NCI-H2227 treated with DMSO at 0.1 percent for 48 hours (cell line): ENCODE measurements at places on chromosomes 13 and 19.

- no peak for DNase-seq
These were observed 448.4 kb upstream of the SLC10A2 start for GRCh38 chr13:103514619-103515018.

- peak; percentile 6 for DNase-seq
These were observed 5.1 kb upstream of the DCUN1D2 start for GRCh38 chr13:113495494-113496210.

- no peak for DNase-seq
These were observed 8.6 kb downstream of the ZBTB7A start for GRCh38 chr19:4057931-4058692.

DNA sequence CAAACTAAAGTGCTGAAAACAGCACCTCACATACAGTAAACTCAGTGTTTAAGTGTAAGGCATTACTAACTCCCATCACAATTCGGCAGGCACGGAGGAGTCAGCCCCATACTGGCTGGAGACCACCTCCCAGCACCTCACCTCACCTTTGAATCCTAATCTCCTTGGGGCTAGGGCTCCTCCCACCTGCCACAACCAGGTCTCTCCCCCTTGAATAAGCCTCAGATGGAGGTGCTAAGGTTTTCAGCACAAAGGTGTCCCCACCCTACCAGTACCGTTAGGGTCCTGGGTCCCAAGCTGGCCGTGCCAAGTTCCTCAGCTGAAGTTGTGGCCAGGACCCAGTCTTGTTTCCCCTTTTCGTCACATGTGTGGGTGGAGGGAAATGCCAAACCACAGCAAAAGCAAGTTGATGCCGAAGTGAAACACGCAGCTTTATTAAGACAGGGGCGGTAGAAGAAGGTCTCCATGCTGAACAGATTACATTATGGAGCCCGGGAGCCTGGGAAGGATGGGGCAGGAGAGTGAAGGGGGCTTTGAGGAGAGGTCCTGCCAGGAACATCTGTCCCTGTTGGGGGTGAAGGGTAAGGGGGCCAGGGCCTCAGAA, at the start of gene IGFLR1:
IGFLR1 (minus strand) TSS at position 332 of the 604 bp plus-strand sequence. CDS start 1,272 bp downstream, outside the sequence.
- no peak for DNase-seq

- no peak for DNase-seq
These were observed 26.3 kb downstream of the ERCC5 start for GRCh38 chr13:102872131-102872530.

DNA sequence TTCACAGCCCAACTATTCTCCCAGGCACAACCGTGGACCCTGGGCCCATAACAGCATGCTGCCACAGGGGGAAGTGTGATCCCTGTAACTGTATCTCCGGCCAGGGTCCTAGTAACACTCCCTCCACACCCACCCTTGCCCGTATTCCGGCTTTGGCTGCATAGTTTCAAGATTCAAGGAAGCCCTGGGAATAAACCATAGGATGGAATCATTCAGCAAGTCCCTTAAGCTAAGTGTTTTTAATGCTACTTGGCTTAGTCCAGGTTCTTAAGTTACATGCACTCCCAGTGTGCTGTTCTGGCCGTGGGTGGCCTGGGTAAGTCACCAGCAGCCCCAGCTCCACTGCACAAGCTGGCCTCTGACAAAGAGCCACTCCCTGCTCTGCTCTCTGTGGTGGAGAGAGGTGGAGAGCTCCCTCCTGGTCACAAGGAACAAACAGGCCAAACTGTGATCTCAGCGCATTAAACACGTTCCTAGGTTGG, 532.4 kb upstream of the SGCG start:
- DNase-seq, result no peak

DNA sequence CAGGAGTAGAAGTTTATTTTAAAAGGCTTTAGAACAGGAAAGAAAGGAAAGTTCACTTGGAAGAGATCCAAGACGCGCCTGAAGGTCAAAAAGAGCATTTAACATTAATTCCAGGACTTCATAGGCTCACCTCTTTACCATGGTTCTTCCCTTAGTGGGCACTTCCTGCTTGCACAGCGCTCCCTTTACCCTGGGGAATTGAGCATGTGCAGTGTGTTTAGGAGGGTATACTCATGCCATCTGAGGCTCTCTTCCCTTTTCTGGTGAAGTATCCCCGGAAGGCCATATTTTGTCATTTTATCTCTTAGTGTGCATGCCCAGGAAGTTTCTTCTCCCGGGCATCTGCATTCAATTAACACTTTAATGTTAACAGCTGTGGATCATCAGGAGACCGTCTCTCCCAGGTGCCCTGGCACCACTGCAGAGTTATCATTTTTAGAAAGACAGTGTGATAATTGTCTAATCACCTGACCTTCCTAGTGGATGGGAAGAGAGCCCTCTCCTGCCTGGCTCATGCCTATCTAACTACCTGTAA, 66.1 kb upstream of the ABCC4 start:
- no peak for DNase-seq

DNA sequence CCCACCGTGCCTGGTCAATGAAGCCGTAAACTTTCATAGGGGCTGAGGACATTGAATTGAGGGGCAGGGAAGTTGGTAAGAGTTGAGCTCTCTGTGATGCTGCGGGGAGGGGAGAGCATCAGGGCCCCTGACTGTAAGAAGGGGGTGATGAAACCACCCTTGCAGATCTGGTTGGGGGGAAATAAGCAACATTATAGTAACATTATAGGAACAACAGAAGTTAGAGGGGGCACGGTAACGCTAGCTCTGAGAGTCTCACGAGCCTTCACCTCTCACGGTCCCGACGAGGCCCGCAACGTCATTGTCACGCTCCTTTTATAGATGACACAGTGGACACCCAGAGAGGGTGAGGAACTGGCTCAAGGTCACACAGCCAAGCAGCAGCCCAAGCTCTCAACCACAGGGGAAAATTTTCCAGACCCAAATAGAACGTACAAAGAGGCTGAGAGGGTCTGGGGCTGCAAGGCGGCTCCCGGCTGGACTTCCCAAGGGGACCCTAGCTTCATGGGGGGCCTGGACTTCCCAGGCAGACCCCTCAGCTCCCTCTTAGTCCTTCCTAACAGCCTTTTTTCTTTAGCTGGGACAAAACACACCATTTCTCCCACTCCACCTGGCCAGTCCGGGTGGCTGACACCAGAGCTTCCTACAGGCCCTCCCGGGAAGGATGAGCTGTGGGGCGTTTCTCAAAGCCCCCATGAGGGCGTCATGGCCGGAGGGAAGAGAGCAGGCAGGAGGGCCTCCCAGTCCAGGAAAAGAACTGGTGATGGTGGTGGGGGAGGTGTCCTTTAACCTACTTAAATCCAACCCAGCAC, 4.1 kb downstream of the TLE5 start:
- DNase-seq, result no peak

- peak; percentile 72 for DNase-seq
These were observed at the start of gene ZC3H13 for GRCh38 chr13:46052319-46053161. ZC3H13 (minus strand) TSS chr13:46052746; CDS start chr13:46045507, 7,239 bp downstream.

DNA sequence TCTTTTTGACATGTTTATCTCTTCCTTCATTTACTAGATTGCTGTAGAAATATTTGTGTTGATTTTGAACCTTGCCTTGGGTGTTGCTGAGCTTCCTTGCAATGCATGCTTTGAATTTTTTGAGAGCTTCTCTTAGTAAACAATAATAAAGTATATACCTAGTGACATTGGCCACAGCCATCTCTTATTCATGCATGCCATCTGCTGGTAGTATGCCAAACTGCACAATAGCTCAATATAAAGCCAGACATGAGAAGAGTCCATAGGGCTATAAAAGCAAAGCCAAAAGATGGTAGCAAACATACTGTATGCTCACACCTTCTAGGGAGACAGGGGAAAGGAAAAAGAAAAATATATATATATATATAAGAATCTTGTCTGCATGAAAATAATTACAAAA, 18.9 kb upstream of the ZSCAN5A start:
- DNase-seq, result peak; percentile 70

DNA sequence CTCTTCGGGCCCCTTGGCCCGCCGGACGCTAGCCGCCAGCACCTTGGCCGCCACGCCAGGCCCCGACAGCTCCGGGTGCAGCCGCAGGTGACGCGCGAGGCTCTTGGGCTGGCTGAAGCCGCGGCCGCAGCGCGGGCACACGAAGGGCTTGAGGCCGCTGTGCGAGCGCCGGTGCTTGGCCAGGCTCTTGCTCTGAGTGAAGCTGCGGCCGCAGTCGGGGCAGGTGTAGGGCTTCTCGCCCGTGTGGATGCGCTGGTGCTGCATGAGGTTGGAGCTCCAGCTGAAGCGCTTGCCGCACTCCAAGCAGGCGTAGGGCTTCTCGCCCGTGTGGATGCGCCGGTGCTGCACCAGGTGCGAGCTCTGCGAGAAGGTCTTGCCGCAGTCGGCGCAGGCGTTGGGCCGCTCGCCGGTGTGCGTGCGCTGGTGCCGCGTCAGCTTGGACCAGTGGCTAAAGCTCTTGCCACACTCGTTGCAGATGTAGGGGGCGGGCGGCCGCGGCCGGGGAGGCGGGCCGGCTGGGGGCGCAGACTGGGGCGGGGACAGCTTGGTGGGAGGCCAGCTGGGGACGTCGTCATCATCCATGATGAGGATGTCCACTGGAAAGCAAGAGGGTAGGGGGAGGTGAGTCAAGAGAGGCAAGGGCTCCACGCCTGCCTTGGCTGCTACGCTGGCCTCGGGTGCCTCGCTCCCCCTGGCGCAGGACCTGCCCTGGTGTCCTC, 32.4 kb downstream of the ZNF787 start:
- no peak for DNase-seq

GRCh38 chr19:55146705-55147273, 2.2 kb downstream of the TNNT1 start:
- peak; percentile 97 for DNase-seq

- DNase-seq, result no peak
These were observed 12.7 kb upstream of the ZNF43 start for GRCh38 chr19:21848706-21849105.

DNA sequence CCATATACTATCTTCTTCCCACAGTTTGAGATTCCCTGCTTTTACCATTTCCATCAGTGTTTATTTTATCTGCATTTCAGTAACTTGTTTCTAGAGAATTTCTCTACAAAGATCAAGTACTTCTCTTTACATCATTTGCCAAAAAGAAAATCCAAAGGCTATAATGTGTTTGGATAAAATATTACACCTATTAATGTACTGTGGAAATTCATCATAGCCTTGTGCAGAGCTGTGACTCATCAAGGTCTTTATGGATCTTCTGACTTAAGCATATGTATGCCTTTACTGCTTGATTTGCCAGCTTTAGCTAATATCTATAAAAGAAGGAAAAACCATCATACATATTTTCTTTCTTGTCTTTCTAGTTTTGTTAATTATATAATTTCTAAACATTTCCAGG, 9.6 kb upstream of the HTR2A start:
- DNase-seq, result no peak

DNA sequence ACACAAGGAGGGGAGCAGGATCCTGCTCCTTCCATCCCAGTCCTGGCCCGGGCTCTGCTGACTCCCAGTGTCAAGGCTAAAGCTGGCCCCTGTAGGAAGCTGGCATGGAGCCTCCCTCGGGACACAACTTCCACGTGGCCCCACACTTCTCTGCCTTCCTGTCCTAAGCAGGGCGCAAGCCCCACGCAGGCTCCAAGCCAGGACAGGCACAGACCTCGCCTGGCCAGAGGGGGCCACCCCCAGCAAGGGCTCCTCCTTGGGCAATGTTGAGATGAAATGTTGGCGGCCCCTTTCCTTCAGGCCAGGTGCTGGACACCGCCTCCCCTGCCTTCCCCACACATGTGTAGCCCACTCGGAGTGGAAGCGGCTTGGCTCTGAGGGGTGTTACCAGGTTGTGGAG, 66.6 kb downstream of the COL4A1 start:
- no peak for DNase-seq

DNA sequence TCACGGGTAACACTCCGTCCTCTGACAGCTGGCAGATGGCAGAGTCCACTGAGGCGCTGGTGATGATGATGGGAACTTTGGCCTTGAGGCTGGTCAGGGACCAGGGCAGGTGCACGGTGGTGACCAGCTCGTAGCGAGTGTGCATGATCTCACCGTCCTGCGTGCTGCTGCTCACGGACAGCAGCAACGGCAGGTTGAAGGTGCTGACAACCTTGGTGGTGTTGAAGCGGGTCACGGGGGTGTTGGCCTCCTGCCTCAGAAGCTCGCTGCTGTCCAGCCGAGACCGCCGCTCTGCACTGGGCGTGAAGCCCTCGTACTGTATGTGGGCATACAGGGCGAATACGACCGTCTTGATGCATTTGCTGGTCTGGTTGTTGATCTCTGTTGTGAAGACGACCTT, 11.6 kb downstream of the ARRDC5 start:
- DNase-seq, result no peak

- DNase-seq, result no peak
These were observed 199.2 kb downstream of the TEX29 start for GRCh38 chr13:111519490-111520170.

- no peak for DNase-seq
These were observed 224.2 kb upstream of the MAB21L1 start for GRCh38 chr13:35700671-35701070.

GRCh38 chr19:13078381-13078780, 24.3 kb downstream of the LYL1 start:
- DNase-seq, result no peak

DNA sequence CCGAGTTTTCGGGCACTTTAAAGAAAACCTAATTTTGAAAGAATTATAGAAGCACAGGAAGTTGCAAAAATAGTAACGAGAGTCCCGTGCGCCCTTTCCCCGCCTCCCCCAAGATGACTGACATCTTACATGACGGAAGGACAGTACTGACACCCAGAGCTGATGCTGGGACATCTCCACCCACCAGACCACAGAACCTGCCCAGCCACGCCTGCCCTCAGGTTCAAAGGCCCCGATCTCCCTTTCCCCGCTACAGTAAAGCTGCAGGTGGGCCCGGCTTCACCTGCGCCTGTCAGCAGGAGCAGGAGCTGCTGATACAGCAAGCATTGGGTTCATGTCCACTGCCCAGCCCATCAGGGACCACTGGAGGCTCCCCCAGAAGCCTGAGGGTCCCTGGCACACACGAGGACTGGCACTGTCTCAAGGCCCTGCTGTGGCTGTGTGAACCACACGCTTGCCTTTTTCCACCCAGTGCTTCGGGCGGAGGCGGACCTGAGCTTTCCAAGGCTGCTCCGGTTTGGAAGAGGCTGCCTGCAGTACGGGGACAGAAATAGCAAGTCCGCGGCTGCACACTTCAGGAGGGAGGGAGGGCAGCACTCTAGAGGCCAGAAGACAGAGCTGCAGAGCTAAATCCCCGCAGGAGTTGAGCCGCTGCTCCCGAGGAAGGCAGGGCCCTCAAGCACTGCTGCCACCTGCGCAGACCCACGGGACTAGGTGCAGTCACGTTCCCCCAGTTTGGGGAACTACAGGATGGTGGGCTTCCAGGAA, 8.7 kb downstream of the MAP2K2 start:
- DNase-seq, result no peak

- DNase-seq, result no peak
These were observed 8.9 kb downstream of the ACTN4 start for GRCh38 chr19:38656171-38656981.

DNA sequence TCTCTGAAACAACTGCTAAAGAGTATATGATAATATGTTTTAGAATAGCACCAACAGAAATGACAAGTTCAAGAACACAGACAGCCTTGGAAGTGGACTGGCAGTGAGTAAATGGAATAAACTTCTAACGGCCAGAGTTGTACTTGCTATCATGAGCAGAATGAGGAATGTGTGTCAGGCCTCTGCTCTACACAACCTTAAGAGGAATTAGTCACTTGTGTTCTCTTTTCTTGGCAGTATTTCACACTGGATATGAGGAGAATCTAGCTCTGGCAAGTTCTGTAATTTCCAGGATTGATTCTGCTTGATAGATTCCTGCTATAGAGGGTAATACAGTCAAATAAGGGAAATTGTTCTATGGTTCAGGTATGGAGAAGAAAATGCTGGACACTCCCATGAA, 757.3 kb downstream of the EFNB2 start:
- DNase-seq, result no peak

- no peak for DNase-seq
These were observed 82.9 kb downstream of the RAB20 start for GRCh38 chr13:110478405-110479214.
